T-helper 2 cell (primary cell): ENCODE measurements at places on chromosomes 16 and 17.

- no peak for DNase-seq
Observed at GRCh38 chr17:80377798-80378197, 37.2 kb upstream of the ENDOV start.

DNA sequence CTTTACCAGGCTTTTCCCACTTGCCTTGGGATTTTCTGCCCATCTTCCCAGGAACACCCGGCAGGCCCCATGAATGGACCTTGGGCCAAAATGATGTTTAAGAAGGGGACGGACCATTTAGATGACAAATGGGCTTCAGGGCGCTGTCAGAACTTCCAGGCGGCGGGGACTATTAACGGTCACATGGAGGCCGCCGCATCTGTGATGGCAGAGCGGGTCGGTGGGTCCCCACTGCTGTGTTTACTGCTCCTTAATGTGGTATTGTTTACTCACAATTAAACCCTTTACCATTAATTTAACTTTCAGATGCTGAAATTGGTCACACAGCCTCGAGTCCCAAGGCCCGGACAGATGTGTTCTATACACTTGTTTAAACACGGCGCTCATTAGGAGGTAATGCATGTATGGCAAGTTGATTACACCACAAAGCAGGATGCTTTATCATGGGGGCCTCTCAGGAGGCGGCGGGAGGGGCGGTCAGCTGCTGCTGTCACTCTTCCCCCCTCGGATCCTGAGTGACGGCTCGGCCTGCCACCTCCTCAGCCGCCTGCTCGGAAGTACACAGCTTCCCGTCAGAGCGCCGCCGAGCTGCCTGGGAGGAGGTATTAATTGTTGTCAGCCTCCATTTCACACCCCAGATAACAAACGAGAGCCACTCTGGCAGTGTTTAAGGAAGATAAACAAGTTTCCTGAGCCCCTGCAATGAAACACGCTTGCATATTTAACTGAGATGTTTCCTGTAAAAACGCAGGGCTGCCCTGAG is 83.9 kb upstream of the IRX3 start:
- DNase-seq, result no peak

DNA sequence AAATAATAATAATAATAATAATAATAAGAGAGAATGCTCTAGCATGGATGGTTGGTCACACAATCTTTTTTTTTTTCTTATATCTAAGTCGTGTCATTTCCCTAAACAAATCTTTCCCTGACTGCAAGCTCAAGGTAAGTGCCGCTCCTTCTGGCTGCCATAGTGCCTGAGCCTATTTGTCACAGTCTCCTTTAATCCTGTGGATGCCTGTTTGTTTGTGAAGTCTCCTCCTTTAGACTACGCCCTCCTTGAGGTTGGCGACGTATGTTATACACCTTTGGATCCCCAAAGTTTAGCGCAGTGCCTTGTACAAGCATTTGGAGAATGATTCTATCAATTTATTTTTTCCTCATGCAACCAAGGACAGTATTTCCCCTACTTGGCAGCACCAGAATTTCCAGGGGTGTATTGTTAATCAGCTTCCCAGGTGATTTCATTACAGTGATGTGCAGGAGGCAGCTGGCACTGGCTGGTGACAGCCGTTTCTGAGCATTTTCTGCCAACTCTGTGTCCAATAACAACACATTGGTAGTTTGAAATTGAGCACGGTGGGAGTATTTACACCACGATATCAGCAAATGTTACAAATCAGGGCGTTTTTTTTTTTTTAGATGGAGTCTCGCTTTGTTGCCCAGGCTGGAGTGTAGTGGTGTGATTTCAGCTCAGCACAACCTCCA is 26.6 kb downstream of the TMEM238L start:
- no peak for DNase-seq

GRCh38 chr17:49388290-49388640 is 26.2 kb upstream of the ZNF652 start:
- peak; percentile 57 for DNase-seq

- DNase-seq, result peak; percentile 67
Observed at GRCh38 chr17:47188271-47188875, 722 bp downstream of the CDC27 start.

- DNase-seq, result no peak
Observed at GRCh38 chr17:2695243-2695960, 16.2 kb downstream of the CLUH start.

GRCh38 chr17:17540935-17541639 is 44.9 kb upstream of the RASD1 start:
- DNase-seq, result no peak

- DNase-seq, result no peak
Observed at GRCh38 chr17:1582374-1582773, 19.8 kb upstream of the PITPNA start.

- DNase-seq, result no peak
Observed at GRCh38 chr17:79305768-79306423, 231.3 kb downstream of the ENGASE start.

GRCh38 chr17:65449495-65449894 is 112.0 kb downstream of the AXIN2 start:
- no peak for DNase-seq

DNA sequence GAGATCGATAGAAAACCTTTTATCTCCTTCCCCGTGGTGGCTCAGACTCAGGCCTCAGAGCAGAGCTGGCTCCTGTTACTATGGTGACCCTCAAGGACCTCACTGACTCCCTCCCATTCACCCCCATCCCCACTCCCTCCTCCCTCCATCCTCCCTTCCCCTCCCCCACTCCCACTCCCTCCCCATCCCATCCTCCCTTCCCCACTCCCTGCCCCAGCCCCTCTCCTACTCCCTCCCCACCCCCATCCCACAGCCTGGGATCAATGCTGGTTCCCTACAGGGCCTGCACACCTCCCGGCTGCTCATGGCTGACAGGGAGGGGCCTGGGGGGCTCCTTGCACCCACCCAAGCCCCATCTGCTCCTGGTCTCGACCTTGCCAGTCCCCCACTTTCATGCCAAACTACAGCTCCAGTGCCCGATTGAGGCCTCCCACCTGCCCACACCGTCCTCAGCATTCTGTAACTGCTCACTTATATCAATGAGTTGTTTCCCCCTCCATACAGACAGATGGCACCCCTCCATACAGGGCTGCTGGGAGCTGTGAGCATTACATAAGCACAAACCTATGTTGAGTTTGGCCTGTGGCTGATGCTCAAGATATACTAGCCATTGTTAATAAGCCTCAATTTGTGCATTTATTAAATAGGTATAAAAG is 11.6 kb upstream of the RAI1 start:
- no peak for DNase-seq
